Activated CD4-positive, CD25-positive, alpha-beta regulatory T cell treated with anti-CD3 and anti-CD28 coated beads, Interleukin-2, amount 50 U/mL, for 24 hours (primary cell): ENCODE measurements at places on chromosomes 2 and 18.

DNA sequence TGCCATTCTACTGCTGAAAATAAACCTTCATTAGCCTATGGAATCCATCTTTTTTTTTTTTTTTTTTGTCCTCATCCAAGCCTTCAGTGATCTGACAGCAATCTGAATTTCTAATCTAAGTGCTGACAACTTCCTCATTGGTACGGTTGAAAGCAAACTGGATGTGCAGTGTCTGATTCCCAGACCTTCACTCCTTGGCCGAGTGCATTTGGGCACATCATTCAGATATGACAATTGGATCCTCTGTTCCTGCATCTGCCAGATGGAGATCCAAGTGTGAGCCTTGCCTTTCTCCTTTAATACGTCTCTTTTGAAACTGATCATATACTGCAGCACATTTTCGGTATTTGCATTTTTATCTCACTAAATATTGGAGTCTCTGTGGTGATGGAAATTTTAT, 713.1 kb downstream of the DCDC2C start:
- ATAC-seq = no peak

DNA sequence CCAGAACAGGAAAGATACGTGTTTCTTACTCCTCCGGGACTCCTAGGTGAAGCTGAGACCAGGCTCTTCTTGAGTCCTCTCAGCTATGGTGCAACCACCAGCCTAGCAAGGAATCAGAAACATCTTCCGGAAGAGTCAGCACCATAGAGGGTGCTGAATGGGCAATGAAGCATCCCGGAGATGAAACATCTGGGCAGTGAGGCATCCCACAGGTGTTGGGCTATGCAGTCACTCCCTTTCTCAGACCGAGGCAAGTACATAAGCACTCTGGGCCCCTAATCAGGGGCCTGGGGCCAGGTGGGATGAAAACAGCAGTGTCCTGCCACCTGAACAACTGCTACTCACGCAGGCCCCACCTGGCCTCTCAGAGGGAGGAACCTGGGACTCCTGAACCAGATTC, 1.4 kb upstream of the CAPN10 start:
- no peak for ATAC-seq

DNA sequence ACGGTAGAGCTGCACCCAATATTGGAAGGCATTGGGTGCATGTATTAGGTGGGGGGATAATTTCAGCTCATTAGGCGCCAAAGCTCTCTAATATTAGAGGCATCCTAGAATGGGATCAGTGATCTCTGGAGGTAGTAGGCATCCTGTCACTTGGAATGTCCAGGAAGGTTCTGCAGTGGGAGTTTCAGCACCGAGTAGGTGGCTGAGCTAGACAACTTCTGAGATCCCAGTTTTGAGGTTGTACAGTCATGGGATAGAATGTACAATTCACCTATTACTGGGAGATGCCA, 210.9 kb downstream of the MYCN start:
- ATAC-seq = no peak

- no peak for ATAC-seq
Measured at GRCh38 chr18:31482051-31482450, 15.9 kb upstream of the DSG2 start.

DNA sequence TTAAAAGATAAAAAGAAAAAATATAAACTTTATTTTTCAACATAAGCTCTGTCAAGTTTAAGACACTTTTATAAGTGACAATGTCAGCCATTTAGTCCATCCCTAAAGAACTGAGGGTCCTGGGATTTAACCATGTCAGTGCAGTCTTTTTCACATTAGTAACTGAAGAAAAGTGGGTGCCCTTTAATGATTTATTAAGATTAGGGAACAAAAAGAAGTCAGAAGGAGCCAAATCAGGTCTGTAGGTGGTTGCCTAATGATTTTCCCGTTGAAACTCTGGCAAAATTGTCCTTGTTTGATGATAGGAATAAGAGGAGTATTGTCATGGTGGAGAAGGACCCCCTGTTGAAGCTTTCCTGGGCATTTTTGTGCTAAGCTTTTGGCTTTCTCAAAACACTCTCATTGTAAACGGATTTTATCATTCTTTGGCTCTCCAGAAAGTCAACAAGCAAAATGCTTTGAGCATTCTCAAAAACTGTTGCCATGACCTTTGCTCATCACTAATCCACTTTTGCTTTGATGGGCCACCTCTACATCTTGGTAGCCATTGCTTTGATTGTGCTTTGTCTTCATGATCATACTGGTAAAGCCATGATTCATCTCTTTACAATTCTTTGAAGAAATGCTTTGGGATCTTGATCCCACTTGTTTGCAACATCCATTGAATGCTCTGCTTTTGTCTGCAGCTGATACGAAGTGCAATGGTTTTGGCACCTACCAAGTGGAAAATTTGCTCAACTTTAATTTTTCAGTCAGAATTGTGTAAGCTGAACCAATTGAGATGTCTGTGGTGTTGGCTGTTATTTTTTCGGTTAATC, 22.0 kb downstream of the TSPYL6 start:
- no peak for ATAC-seq

- no peak for ATAC-seq
Measured at GRCh38 chr18:69916412-69916811, 31.3 kb downstream of the CD226 start.

GRCh38 chr2:25794544-25795276, 83.6 kb downstream of the ASXL2 start:
- ATAC-seq = peak; percentile 77

DNA sequence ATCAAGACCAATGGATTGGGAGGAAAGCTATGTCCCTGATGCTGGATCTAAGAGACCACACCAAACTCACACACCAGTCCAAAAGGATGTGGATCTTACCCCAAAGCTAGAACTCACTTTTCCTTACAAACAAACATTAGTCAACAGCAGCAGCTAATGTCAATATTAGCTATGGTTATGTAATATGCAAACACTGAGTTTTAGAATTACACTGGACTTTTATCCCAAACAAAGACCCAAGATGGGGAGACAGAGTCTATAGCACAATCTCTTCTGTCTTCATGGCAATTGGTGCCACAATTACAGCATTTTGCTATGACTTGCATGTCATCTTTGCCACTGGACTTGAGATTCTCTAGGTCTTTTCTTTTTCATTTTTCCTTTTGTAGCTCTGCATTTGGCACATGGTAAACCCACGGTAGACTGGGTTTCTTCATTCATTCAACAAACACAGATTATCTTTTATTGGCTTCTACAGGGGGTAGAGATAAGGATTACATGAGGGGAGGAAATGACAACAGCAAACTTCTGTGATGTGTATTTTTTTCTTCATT, 59.0 kb downstream of the SPRED2 start:
- ATAC-seq = no peak

DNA sequence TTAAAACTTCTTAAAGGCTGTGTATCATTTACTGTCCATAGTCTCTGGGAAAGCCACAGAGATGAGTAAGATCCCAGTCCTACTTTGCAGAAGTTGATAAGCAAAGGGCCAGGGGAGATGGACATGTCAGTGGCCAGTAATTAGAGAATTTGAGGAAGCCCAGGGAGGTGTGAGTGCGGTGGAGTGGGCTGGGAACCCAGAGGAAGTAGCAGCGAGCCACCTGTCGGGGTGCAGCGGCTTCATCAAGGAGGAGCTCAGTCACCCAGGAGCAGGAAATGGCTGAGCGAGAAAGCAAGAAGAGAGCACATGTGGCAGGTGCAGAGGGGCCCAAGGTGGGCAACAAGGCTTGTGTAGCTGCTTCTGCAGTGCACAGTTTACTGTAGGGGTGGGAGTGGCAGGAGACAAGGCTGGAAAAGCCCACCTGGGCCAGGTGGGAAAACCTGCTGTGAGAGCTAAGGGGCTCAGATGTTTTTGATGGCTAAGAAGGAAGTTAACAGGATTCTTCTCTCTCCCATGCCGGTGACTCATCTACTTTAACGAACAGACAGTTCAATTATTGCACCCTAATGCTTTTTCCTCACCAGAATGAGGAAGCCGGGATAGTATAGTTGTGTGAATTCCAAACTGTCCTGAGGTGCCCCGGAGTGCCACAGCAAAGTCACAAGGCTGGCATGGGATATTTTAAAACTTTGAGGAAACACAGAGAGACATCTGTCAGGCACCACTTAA, 34.8 kb upstream of the MGAT5 start:
- ATAC-seq = no peak

- no peak for ATAC-seq
Measured at GRCh38 chr2:29450596-29451222, 335.5 kb downstream of the CLIP4 start.

DNA sequence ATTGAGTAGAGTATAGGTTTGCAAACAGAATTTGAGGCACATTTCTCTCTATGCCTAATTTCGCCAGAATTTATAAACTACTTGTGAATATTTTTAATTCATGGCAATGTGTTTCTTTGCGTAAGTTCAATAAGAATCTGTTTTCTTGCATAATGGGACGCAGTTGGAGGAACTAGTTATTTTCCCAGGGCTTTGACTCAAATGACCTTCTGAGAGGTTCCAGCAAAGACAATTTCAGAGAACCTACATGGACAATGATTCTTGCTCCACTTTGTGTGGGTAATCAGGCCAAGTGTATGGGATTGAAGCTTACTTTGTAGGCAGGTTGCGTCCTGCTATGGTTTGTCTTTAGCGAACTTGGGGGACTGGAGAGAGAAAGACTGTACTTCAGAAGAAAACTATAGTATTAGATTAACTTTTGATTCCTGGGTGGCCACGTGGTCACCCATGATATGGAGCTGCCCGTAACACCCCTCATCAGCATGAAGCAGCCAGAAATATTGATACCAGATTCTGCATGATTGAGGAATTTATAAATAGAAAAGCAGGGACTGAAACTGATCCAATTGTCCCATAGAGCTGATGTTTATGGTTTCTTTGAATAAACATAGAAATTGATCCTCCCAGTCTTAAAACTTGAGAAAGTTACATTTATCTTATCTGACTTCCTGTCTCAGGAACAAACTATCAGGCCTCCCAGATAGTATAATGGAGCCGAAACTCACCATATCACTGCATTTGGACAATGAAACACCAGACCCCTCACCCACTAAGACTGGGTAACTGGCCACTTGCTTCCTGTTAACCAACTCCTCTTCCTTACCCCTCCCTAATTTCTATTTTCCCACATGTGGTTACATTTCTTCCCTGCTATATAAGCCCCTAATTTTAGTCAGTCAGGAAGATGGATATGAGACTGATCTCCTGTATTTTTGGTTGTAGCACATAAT, 815.3 kb upstream of the HS6ST1 start:
- no peak for ATAC-seq

GRCh38 chr2:238379096-238379810, 47.5 kb upstream of the ASB1 start:
- ATAC-seq = peak; percentile 81

- ATAC-seq = no peak
Measured at GRCh38 chr18:56977771-56978170, 169.1 kb upstream of the BOD1L2 start.

DNA sequence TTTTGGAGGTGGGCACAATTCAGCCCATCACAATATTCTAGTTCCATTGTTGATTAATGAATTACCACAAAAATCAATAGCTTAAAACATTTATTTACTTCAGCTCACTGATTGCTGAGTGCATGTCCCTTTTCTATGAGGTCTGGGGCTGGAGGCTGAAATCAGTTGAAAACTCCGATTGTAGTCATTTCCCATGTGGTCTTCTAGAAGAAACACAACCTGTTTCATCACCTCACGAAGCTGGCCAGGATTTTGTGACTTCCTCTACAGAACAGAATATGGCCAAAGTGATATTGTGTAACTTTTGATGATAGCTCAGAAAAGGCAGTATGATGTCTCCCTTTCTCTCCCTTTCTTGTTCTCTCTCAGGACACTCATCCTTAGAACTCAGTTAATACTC, 44.1 kb upstream of the CYRIA start:
- ATAC-seq = no peak

DNA sequence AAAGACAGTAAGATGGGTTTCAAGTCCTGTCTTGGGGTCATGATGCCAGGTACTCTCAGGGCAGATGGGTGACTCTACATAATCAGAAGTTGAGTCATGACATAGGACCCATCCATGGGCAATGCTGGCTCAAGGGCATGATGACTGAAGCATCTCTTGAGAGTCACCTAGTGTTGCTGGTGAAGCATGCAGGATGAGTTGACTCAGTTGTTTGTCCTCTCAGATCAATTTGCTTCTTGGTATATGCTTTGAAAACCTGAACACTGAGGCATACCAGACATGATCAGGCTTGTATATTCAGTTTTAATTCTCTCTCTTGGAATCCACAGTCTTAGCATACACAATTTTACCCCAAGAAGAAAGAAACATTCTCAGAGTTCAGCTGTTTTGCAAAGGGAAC, 658.9 kb upstream of the NXPH2 start:
- no peak for ATAC-seq

DNA sequence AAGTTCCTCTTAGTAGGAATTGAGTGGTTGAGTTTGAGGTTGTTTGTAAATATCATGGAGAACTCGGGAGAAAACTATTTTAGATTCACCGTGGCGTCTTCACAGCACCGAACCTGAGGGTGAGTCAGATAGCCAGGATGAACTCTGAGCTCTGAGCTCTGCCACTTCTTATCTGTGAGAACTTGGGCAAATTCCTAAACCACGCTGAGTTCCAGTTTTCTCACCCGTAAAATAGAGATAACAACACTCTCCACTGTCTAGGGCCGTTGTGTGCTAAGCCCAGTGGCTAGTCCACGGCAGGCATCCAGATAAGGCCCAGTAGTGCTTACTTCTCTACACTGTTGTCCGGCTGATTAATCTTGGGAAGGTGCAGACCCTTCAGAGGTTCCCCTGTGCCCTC, 7.0 kb downstream of the KIF5C start:
- ATAC-seq = no peak

DNA sequence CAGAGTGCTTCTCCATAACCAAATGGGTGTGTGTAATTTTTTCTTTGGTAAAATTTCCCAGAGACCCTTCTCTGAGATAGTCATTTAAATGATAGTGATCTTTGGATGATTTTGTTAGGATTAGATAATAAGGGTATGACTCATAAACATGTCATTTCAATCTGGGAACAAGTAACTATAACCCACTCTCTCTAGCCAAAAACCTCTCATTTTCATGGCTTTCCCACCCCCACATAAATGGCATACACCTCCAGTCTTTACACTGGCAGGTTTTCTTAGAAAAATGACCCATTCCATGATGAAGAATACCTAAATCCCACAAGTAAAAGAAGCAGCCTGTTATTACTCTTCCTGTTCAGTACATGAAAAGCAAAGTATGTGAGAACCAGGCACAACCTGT, 572.0 kb upstream of the ZEB2 start:
- no peak for ATAC-seq
